Renal cortex interstitium (tissue), 15 donors: ENCODE measurements at places on chromosomes 3 and 15.

- DNase-seq, result no peak
These were observed 15.4 kb downstream of the PSTPIP1 start for GRCh38 chr15:77010312-77010686.

GRCh38 chr15:75712668-75713337 lies at the start of gene CSPG4:
Gene CSPG4 (minus strand): TSS chr15:75712848. CDS start chr15:75712755, 93 bp downstream.
- no peak for DNase-seq

GRCh38 chr15:34652726-34653033 lies 69.2 kb upstream of the GOLGA8B start:
- DNase-seq, result no peak

DNA sequence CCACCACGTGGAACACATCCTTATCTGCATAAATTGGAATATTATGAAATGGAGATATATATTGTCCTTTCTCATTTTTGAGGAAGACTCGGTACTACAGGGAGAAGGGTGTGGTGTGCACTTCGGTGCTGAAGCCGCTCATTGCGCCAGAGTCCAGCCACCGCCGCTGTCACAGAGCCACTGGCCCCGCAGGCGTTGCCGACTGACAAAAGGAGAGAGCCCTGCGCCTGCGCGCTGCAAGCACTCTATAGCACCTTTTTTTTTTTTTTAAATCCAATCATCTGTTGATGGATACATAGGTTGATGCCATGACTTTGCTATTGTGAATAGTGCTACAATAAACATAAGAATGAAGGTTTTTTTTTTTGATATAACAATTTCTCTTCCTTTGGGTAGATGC lies 130.0 kb upstream of the TBC1D5 start:
- DNase-seq, result no peak

- no peak for DNase-seq
These were observed 21.4 kb upstream of the KCTD6 start for GRCh38 chr3:58470363-58471024.

GRCh38 chr3:51954105-51954504 lies 1.1 kb upstream of the GPR62 start:
- no peak for DNase-seq

GRCh38 chr3:65560133-65560532 lies 478.6 kb downstream of the MAGI1 start:
- DNase-seq, result no peak
